ENCODE measurements at places on chromosomes 11 and 22.

DNA sequence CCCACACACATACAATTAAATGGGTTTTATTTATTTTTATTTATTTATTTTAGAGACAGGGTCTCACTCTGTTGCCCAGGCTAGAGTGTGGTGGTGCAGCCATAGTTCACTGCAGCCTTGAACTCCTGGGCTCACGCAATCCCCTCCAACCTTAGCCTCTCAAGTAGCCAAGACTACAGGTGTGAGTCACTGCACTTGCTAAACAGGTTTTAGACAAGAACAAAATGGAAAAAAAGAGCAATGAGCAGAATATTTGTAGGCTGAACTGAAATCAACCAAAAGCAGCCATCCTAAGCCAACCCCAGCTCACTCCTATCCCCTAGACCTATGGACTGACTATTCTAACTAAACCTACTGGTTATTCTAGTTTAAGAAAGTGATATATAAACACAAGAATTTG, 37.8 kb downstream of the MRE11 start:
- DNase-seq: no peak

DNA sequence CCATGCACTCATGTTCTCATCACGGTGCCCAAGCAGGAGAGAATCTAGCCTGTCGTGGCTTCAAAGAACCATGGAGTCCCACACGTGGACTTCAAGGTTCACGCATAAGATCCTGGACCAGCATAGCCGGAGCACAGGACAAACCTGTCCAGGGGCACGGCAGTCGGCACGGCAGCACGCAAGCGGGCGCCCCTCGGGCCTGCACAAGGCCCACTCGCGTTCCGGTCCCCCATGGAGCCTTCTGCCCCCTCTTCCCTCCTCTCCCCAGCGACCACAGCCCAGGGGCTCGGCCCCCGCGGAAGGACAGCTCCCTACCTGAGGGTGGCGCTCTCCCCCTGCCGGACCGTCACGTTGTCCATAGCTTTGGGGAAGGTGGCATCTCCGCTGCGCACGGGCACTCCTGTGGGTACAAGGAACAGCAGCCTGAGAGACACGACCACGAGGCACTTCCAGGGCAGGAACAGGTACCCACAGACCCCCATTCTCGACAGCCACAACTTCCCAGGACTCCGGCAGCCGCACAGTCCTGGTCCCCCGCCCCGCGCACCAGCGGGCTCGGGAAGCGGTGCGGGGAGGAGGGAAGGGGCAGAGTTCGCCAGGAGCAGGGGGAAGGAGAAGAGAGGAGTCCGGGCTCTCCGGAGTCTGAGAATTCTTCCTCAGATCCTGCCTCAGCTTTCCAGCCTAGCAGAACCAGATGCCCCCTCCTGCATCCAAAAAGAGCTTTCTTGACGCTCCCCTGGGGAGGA, 589.5 kb downstream of the OPCML start:
- no peak for DNase-seq

- DNase-seq: peak; percentile 47
These were observed 5.9 kb downstream of the TAB1 start for GRCh38 chr22:39405346-39406085.

- no peak for DNase-seq
These were observed 122.3 kb upstream of the SNX19 start for GRCh38 chr11:131038597-131038996.

DNA sequence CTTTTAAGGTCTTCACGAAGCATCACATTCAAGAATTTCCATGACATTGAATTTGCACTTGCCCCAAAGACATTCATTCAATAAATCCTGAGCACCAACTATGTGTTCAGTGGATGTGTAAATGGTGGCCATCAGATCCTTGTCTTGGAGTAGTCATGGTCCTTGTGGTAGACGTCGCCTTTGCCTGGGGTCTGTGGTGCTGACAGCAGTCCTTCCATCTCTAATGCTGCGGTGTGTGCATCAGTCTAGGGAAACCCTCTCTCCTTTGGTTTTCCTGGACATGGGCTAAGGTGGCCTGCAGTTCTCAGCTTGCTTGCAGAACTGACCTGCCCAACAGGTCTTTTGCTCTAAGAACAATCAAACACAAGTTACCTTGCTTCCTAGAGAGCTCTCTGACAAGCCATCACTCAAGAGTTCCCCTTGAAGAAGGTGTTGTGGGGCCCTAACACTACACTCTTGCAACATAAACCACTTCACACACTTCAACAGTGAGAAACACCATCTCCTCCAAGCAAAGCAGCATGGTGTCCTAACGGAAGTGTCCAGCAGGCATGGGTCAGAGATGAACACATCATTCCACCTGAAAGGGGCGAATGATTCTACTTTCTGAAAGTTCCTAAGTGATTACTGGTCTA, 72.1 kb downstream of the BUD13 start:
- DNase-seq: no peak

Data from stromal cell of bone marrow (primary cell).